Activated naive CD8-positive, alpha-beta T cell treated with anti-CD3 and anti-CD28 coated beads, Interleukin-2, amount 10 ng/mL, durations not matched to agents 7 days and 5 days (primary cell): ENCODE measurements at places on chromosomes 2 and 18. TPM values are rescaled to one million over a fixed set of nuclear protein-coding genes. Genes with fewer than 3 reads are reported as not detected.
A peak's percentile ranks its signal among the peaks of the same experiment; 100 is the strongest.

The CCDC141 gene
- total RNA-seq, result 11.8 TPM

DNA sequence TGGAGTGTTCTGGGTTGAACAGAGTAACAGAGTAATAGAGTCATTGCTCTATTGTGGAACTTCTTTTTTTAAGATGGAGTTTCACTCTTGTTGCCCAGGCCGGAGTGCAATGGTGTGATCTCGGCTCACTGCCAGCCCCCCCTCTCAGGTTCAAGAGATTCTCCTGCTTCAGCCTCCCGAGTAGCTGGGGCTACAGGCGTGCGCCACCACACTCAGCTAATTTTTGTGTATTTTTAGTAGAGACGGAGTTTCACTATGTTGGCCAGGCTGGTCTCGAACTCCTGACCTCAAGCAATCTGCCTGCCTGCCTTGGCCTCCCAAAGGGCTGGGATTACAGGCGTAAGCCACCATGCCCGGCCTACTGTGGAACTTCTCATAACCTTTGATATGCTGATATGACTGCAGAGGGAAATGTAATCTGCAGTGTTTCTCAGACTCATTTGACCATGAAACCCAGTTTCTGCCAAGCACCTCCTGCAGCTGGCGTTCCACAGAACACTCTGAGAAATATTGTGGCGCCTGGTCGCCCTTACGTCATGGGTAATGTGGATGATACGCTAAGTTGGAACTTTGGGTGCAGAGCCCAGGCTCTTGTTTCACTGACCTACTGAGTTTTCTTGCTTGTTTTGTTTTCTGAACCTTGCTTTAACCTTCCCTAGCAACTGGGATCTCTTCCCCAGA lies 213.8 kb downstream of the BCL2 start:
- H3K27ac ChIP-seq, result no peak overlapping the region
- no peak overlapping the region for H3K4me3 ChIP-seq
- no peak for DNase-seq
- H3K36me3 ChIP-seq, result peaks cover 17% of the 10 kb centered on the region

The STAT4 gene
- 177 TPM for total RNA-seq

- H3K27ac ChIP-seq, result no peak overlapping the region
- H3K4me1 ChIP-seq, result peaks cover 11% of the 10 kb centered on the region
- H3K27me3 ChIP-seq, result peaks cover 55% of the 10 kb centered on the region
- H3K36me3 ChIP-seq, result no peaks in the 10 kb centered on the region
- no peak overlapping the region for H3K4me3 ChIP-seq
- DNase-seq, result peak; percentile 36
Observed at GRCh38 chr18:48455555-48456478, 46.6 kb upstream of the ZBTB7C start.

GRCh38 chr2:231621051-231621879 lies 28.6 kb downstream of the TEX44 start:
- peaks cover 3% of the 10 kb centered on the region for H3K27me3 ChIP-seq
- peak overlapping the region; percentile 13 for H3K4me3 ChIP-seq
- peaks cover 24% of the 10 kb centered on the region for H3K4me1 ChIP-seq

DNA sequence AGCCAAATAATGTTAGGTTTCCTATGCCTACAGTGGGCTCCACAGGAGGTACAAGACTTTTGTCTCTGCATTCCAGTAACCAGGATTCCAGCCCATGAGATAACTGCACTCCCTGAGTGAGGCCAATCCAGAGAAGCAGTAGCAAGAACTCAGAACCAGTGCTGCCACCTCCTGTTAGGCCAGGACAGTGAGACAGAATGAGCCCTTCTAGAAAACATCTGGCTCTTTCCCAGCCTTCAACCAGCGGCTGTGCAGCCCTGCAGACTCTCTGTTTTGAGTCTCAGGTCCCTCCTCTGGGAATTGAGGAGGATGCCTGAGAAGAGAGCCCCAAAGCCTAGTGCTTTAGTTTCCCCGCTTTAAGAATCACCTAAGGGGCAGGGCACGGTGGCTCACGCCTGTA lies 44.2 kb downstream of the ARID5A start:
- H3K4me1 ChIP-seq, result no peaks in the 10 kb centered on the region
- no peak overlapping the region for H3K27ac ChIP-seq
- peaks cover 14% of the 10 kb centered on the region for H3K36me3 ChIP-seq
- no peak overlapping the region for H3K4me3 ChIP-seq
- H3K27me3 ChIP-seq, result no peaks in the 10 kb centered on the region

- no peak for DNase-seq
- peaks cover 3% of the 10 kb centered on the region for H3K4me1 ChIP-seq
- H3K4me3 ChIP-seq, result no peak overlapping the region
- no peaks in the 10 kb centered on the region for H3K36me3 ChIP-seq
- H3K27me3 ChIP-seq, result no peaks in the 10 kb centered on the region
- no peak overlapping the region for H3K27ac ChIP-seq
Observed at GRCh38 chr2:207692206-207693065, 19.0 kb upstream of the CCNYL1 start.

- H3K4me3 ChIP-seq, result no peak overlapping the region
- no peak for DNase-seq
- no peak overlapping the region for H3K27ac ChIP-seq
Observed at GRCh38 chr18:59267503-59268126, 5.6 kb downstream of the RAX start.

DNA sequence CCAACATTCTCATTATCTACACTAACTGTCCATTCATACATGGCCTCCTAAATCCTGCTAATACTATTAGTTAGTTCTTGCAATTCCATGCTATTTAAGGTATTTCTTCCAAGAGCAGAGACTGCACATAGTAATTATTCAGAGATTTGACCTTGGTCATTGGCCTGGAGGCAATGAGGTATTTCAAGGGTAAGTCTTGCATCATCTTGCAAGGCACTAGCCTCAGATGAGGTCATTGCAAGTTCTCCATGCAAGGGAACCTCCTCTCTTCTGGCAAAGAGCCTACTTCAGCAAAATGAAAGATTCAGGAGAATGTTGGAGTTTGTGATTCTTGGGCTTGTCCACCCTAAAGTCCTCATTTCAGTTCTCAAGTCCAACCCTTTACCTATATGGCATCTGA lies 48.5 kb upstream of the IKZF2 start:
- no peaks in the 10 kb centered on the region for H3K27me3 ChIP-seq
- H3K27ac ChIP-seq, result no peak overlapping the region
- no peak overlapping the region for H3K4me3 ChIP-seq
- H3K36me3 ChIP-seq, result no peaks in the 10 kb centered on the region

The PLB1 gene
- 0.43 TPM for total RNA-seq

DNA sequence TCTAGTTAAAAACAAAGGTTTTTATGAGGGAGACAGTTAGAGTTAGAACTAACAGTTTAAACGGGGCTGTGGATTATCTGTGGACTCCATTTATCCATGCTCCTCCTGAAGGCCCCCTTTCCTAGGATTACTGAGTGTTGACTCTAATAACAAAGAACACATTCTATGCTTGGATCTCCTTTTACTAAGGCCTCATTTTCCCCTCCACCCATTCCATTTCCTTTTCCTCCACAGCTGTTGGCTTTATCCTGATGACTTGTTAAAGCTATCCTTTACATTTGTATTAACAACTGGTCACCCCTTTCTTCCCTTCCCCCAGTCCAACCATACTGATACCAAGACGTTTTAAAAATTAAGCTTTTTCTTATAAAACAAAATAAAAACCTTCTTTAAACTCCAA lies 220.6 kb downstream of the SRBD1 start:
- no peaks in the 10 kb centered on the region for H3K4me1 ChIP-seq
- H3K27ac ChIP-seq, result no peak overlapping the region
- peaks cover 21% of the 10 kb centered on the region for H3K36me3 ChIP-seq
- no peak overlapping the region for H3K4me3 ChIP-seq
- no peak for DNase-seq

GRCh38 chr18:62919109-62919838 lies 203.9 kb downstream of the PHLPP1 start:
- H3K4me3 ChIP-seq, result no peak overlapping the region
- no peaks in the 10 kb centered on the region for H3K27me3 ChIP-seq
- no peak for DNase-seq
- no peak overlapping the region for H3K27ac ChIP-seq
- peaks cover 6% of the 10 kb centered on the region for H3K36me3 ChIP-seq
- H3K4me1 ChIP-seq, result no peaks in the 10 kb centered on the region

- no peak for DNase-seq
- H3K27ac ChIP-seq, result no peak overlapping the region
- H3K4me3 ChIP-seq, result no peak overlapping the region
- no peaks in the 10 kb centered on the region for H3K4me1 ChIP-seq
Observed at GRCh38 chr2:21779786-21780185, 656.0 kb downstream of the TDRD15 start.

The SPP2 gene
- not detected for total RNA-seq

- H3K27ac ChIP-seq, result peak overlapping the region; percentile 79
- peak overlapping the region; percentile 33 for H3K4me3 ChIP-seq
- peaks cover 27% of the 10 kb centered on the region for H3K4me1 ChIP-seq
- no peaks in the 10 kb centered on the region for H3K27me3 ChIP-seq
- DNase-seq, result peak; percentile 55
Observed at GRCh38 chr2:196131949-196132925, 39.1 kb downstream of the STK17B start.

GRCh38 chr2:214226061-214226460 lies 184.8 kb upstream of the VWC2L start:
- no peak overlapping the region for H3K4me3 ChIP-seq
- H3K4me1 ChIP-seq, result no peaks in the 10 kb centered on the region
- H3K36me3 ChIP-seq, result no peaks in the 10 kb centered on the region
- DNase-seq, result no peak

- H3K36me3 ChIP-seq, result no peaks in the 10 kb centered on the region
- no peak overlapping the region for H3K4me3 ChIP-seq
- H3K27ac ChIP-seq, result no peak overlapping the region
- no peak for DNase-seq
Observed at GRCh38 chr2:240405684-240406313, 29.7 kb upstream of the GPC1 start.

GRCh38 chr2:168736649-168737445 lies 65.6 kb upstream of the NOSTRIN start:
- no peaks in the 10 kb centered on the region for H3K4me1 ChIP-seq
- no peak for DNase-seq
- no peak overlapping the region for H3K27ac ChIP-seq
- H3K4me3 ChIP-seq, result no peak overlapping the region
- H3K27me3 ChIP-seq, result no peaks in the 10 kb centered on the region

DNA sequence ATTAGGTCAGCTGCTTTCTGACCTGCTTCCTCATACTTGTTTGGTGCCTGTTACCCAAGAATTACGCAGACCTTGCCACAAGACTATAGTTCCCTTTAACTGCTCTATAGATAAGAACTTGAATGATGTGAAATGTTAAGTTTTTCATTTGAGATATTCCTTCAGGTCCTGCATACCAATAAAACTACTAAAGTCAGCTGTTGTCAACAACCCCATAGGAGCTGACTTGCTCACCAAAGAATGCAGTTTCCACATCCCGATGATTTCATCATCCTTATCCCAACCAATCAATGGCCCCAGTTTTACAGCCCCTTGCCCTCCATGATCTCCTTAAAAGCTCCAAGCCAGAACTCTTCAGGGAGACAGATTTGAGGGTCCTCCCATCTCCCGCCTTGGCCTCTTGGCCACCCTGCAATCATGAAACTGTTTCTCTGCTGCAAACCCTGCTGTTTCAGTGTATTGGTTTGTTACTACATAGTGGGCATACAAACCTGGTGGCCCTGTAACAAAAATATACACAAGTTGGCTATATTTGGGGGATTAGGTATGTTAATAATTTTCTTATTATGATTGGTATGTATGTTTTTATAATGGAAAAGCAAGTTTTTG lies 396.3 kb upstream of the CHST9 start:
- no peak overlapping the region for H3K27ac ChIP-seq
- no peaks in the 10 kb centered on the region for H3K27me3 ChIP-seq
- DNase-seq, result no peak
- H3K4me1 ChIP-seq, result no peaks in the 10 kb centered on the region

- H3K27ac ChIP-seq, result no peak overlapping the region
- H3K4me3 ChIP-seq, result no peak overlapping the region
- H3K27me3 ChIP-seq, result no peaks in the 10 kb centered on the region
Observed at GRCh38 chr2:223890721-223891120, 53.3 kb upstream of the AP1S3 start.

DNA sequence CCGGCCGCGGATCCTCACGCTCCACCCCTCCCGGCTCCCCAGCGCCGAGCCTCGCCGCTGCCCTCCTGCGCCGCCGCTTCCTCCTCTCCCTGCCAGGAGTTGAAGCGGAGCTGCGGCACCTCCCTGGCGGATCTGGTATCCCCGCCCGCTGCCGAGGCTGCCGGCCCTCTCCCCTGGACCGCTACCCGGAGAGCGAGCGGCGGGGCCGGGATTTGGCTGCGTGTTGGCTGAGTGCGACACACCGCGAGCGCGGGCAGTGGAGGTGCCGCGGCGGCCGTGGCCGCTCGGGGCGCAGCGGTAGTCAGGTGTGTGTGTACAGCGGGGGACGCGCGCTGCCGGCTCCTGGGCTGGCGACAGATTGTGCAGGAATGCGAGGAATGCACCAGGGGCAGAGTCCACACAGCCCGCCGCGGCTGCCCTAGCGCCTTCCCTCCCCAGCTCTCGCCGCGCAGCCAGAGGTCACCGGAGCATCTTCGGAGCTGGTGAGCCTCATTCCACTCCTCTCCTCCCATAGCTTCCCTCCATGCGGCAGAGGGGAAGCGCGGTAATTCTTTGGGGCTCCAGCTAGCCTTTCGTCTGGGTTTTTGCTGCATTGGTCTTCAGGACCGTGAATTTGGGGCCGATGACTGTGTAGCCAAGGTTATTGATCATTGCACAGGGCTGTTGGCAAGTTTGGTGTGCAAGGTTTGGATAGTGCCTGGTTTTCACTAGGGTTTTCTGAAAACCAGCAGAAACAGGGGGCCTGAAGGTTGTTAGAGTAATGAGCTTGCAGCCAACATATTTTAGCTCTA lies 1.3 kb downstream of the PKP4 start:
- peaks cover 24% of the 10 kb centered on the region for H3K27me3 ChIP-seq
- peaks cover 2% of the 10 kb centered on the region for H3K36me3 ChIP-seq
- H3K4me3 ChIP-seq, result peak overlapping the region; percentile 91
- peaks cover 23% of the 10 kb centered on the region for H3K4me1 ChIP-seq

GRCh38 chr2:28348149-28348567 lies 44.5 kb upstream of the FOSL2 start:
- peak overlapping the region; percentile 22 for H3K4me3 ChIP-seq
- no peaks in the 10 kb centered on the region for H3K36me3 ChIP-seq
- peak; percentile 62 for DNase-seq
- H3K4me1 ChIP-seq, result peaks cover 12% of the 10 kb centered on the region
- H3K27ac ChIP-seq, result peak overlapping the region; percentile 77
- no peaks in the 10 kb centered on the region for H3K27me3 ChIP-seq

The WNT6 gene
- total RNA-seq, result not detected
